Forelimb muscle (tissue), 1 donor: ENCODE measurements at places on chromosomes 7 and 10. TPM values are rescaled to one million over a fixed set of nuclear protein-coding genes. Genes with fewer than 3 reads are reported as not detected.

Gene PLEKHS1
- polyA plus RNA-seq, result 0.05 TPM

Gene MSMB
- not detected for polyA plus RNA-seq

Gene PKD1L1
- 1.2 TPM for polyA plus RNA-seq

Gene OR2AE1
- polyA plus RNA-seq, result not detected

Gene AGBL3
- 4.9 TPM for polyA plus RNA-seq

Gene VIPR2
- 9.4 TPM for polyA plus RNA-seq

Gene RBP3
- 0.09 TPM for polyA plus RNA-seq

Gene GHRHR
- polyA plus RNA-seq, result 0.54 TPM

Gene HYAL4
- 0.05 TPM for polyA plus RNA-seq

Gene ZNF425
- 3.0 TPM for polyA plus RNA-seq

Gene STEAP4
- 3.5 TPM for polyA plus RNA-seq

Gene MLXIPL
- polyA plus RNA-seq, result 0.10 TPM

Gene SLC39A12
- polyA plus RNA-seq, result not detected

Gene MTERF1
- 10.0 TPM for polyA plus RNA-seq
